Trophoblast cell (in vitro differentiated cells and primary cell): ENCODE measurements at places on chromosomes 7 and 10.
A peak's percentile ranks its signal among the peaks of the same experiment; 100 is the strongest.

DNA sequence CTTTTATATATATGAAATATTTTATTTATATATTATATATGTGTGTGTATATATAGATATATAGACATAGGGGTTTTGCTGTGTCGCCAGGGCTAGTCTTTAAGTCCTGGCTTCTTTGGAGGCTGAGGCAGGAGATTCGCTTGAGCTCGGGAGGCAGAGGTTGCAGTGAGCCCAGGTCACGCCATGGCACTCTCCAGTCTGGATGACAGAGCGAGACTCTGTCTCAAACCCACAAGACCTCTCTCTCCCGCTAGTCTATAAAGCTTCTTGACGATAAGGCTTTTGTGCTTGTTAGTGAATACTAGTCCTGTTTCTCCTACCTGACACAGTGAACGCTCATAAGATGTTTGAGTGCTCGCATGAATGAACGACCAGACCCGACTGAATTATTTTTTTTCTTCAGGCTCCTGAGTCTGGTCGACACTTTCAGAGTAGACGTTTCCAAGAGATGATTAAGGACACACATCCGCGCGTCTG, 577 bp upstream of the DDX21 start:
- DNase-seq: peak; percentile 9

DNA sequence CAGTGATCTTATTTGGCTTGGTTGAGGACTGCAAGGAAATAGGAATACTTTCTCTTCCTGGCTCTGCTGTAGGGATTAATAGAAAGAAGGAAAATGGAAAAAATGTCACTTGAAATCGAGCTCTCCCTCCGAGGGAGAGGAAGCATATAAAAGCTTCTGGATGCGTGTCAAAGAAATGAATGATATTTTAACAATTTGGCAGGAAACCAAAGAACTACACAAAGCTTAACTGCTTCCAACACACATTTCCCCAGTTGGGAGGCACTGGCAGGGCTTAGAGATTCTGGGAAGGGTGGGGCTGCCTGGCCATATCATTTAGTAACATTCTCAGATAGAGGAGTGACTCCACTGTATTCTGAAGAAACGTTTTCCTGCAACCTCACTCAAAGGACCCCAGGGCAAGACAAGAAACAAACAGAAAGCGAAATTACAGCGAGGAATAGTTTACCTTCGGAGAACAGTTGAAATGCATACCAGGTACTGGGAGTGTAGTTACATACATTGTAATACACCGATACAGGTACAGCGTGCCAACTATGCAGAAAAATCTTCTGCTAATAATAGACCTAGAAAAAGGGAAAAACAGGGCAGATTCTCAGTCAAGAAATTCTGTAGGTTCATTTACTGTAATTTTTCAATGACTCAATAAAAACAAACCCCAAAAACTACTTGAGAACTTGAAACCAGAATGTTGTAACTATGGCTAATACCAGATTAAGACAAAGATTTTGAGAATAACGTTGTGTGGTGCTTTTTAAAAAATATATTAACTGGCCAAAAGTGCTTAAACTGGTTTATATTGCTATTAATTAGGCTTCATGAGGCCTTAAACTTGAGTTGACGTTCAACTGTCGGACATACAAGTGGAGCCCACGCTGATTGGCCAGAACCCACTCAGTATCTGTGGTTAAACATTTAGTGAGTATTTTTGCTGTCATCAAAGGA, 75.7 kb upstream of the ASAH2 start:
- peak; percentile 32 for DNase-seq

GRCh38 chr10:11901036-11901301, 77.8 kb downstream of the PROSER2 start:
- no peak for DNase-seq

GRCh38 chr10:73094986-73095480, 1.6 kb downstream of the P4HA1 start:
- no peak for DNase-seq

DNA sequence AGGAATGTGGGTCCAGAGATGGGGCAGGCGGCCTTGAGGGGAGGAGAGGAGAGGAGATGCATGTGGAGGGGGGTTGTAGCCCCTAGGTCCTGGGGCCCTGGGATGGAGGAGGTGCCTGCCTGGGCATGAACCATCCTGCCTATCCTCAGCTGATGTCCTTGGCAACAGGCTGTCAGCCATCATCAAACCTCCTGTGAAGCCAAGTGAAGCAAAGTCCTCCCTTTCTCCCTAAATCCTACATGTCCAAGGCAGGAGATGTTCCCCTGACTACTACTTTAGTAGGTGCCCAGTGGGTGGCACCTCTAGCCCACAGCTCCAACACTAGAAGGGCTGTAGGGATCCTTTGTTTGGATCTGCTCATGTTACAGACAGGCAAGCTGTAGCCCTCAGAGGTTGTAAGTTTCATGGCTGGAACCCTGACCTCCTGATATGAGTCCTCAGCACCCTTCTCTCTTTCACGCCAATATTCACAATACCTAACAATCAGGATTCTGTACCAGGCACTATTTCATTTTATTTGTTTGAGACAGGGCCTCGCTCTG, 66.6 kb upstream of the SYPL1 start:
- no peak for DNase-seq
